Thymus (tissue), 14 donors: ENCODE measurements at places on chromosomes 11 and 22. TPM values are rescaled to one million over a fixed set of nuclear protein-coding genes. Genes with fewer than 3 reads are reported as not detected.

The OR52E8 gene
- total RNA-seq, result not detected

DNA sequence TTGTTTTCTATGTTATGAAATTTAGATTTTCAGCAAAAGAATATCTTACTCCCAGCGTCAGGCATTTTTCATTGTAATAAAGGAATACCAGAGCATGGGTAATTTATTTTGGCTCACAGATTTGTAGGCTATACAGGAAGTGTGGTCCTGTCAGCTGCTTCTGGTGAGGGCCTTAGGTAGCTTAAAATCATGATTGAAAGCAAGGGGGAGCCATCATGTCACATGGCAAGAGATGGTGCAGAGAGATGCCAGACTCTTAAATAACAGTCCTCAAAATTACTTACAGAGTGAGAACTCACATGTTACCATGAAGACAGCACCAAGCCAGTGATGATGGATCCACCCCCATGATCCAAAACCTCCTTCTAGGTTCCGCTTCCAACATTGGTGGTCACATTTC lies 825.0 kb upstream of the CHORDC1 start:
- H3K36me3 ChIP-seq, result no peaks in the 10 kb centered on the region
- no peaks in the 10 kb centered on the region for H3K4me1 ChIP-seq

GRCh38 chr11:131561501-131561900 lies 191.1 kb downstream of the NTM start:
- H3K4me3 ChIP-seq, result no peak overlapping the region
- H3K36me3 ChIP-seq, result no peaks in the 10 kb centered on the region
- H3K27ac ChIP-seq, result no peak overlapping the region
- H3K27me3 ChIP-seq, result no peaks in the 10 kb centered on the region

DNA sequence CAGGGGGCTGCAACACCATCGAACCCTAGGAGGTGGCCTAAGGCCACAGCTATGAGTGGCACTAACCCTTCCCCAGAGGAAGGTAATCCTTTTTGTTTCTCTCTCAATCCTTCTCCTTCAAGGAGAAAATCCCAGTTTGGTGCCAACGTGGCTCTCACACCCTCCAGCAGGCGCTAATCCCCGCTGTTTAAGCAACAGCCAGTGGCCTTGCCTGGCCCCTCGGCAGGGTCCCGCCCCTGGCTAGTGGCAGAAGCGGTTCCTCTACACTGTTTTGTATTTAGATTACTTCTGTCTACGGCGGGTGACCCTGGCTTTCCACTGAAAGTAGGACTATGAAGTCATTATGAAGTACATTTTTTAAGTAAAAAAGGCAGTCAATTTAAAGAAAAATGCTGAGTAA lies 15.5 kb downstream of the GNAZ start:
- DNase-seq, result no peak
- no peak overlapping the region for H3K27ac ChIP-seq
- no peaks in the 10 kb centered on the region for H3K36me3 ChIP-seq
- H3K4me1 ChIP-seq, result no peaks in the 10 kb centered on the region

DNA sequence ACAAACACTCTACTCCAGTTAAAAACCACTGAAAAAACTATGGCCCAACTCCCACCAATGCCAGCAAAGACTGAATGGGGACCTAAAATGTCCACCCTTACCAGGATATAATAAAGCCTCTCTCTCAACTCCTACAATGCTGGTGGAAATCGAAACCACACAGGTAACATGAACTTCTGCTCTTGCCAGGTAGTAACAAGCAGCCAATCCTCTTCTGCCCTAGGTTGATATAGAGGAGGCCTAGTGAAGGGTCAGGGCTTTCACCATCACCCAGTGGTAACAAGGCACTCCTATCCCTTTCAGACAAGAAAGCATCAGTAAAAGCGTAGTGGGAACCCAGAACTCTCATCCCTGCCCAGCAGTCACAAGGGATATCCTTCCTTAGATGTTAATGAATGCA lies 22.6 kb downstream of the DCUN1D5 start:
- DNase-seq, result no peak
- H3K27me3 ChIP-seq, result no peaks in the 10 kb centered on the region
- H3K4me1 ChIP-seq, result no peaks in the 10 kb centered on the region
- H3K36me3 ChIP-seq, result peaks cover 6% of the 10 kb centered on the region
- H3K4me3 ChIP-seq, result no peak overlapping the region
- no peak overlapping the region for H3K27ac ChIP-seq

DNA sequence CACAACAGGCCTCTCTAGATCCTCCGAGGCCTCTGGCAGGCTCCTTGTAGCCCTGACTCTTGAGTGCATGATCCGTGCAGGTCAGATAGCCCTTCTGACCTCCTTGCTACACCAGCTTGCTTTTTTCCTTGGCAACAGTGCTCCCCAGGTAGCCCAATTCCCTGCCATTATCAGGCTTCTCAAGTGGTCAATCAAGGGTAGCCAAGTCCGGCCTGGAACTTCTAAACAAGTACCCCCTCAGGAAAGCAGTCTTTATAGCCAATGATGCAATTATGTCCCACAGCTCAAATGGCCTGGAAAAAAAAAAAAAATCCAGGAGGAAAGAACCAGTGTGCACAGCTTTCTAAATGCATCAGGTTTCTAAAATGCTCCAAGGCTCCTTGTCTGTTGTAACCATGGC lies 59.8 kb downstream of the TENM4 start:
- no peaks in the 10 kb centered on the region for H3K4me1 ChIP-seq
- no peak overlapping the region for H3K4me3 ChIP-seq
- H3K27ac ChIP-seq, result no peak overlapping the region
- no peaks in the 10 kb centered on the region for H3K27me3 ChIP-seq
- H3K36me3 ChIP-seq, result no peaks in the 10 kb centered on the region

DNA sequence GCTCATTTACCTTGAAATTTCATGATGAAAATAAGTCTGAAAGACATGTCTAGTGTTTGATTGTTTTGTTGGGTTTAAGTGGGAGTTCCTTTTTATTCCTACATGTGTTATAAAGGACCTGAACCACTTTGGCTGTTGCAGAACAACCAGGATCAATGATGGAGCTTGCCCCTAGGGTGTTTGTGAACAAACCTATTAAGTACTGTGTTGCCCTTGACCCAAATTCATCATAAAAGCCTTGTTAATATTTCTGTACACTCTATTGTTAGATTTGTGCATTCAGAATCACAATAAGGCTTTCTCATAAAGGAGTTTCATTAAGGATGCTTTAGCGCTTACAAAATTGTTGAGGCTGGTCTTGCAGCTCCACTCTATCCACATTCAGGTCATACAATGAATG lies 452.6 kb downstream of the NELL1 start:
- no peak overlapping the region for H3K27ac ChIP-seq
- DNase-seq, result no peak
- no peaks in the 10 kb centered on the region for H3K36me3 ChIP-seq
- H3K4me3 ChIP-seq, result no peak overlapping the region
- H3K27me3 ChIP-seq, result no peaks in the 10 kb centered on the region
- no peaks in the 10 kb centered on the region for H3K4me1 ChIP-seq

- no peak for DNase-seq
- H3K4me1 ChIP-seq, result no peaks in the 10 kb centered on the region
- no peaks in the 10 kb centered on the region for H3K36me3 ChIP-seq
- H3K27me3 ChIP-seq, result no peaks in the 10 kb centered on the region
- no peak overlapping the region for H3K27ac ChIP-seq
Measured at GRCh38 chr11:37115963-37116362, 517.9 kb upstream of the RAG2 start.
